ENCODE measurements at places on chromosomes 4 and X.

DNA sequence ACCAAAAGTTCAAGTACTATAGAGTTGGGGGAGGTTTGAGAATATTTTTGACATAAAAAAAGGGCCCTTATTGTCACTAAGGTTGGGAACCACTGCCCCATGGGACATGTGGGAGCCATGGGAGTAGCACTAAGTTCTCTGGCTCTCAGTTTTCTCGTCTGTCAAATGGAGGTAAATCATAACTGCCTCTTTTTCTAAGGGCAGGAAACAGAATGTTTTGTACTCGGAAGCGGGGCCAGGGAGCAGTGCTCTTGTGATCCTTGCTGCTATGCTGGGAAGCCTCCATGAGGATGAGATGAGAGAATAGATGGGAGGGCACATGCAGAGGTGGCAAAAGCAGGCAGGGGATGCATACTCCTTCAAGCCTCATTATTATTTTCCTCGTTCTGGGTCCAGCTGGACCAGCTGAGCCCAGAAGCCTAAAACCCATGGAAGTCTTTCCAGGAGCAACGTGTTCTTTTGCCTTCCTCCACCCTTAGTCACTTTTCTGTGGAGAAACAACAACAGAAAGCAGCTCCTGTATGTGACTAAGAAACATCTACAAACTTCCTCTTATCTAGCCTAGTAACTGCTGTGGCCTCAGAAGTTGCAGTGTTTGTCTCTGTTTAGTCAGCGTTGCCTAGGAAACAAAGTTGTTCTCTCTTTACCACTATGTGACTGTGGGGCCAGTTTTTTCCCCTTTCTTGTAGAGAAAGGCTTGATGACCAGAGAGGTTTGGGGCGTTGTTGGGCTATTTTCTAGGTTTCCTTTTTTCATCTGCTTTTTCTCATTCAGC is 64.8 kb downstream of the TSC22D3 start:
- DNase-seq: no peak

- no peak for DNase-seq
Observed at GRCh38 chr4:116736756-116737155, 348.6 kb downstream of the TRAM1L1 start.

DNA sequence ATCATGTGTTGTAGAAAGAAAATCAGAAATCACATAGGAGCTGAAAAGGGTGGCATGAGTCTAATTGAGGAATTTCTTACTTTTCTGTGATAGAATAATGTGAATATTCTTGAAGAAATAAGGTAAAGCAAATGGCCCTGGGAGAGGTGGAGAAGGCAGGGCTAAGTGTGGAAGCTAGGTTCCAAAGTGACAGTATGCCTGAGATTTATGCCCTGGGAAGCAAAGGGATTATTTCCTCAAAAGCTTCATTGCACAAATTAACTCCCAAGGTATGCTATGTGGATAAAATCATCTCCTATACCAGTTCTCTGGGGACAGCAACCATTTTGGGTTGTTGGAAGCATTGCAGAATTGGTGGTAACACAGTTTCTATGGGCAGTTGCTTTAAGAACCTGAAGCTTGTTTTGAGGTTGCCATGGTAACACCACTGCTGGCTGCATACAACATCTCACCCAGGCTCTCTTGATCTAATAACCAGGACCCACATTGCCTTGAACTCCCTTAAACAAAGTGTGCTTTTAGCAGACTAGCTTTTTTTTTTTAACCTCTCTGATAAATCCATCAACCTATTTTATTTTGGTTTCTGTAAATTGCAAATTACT is 21.0 kb downstream of the MAOA start:
- DNase-seq: no peak

DNA sequence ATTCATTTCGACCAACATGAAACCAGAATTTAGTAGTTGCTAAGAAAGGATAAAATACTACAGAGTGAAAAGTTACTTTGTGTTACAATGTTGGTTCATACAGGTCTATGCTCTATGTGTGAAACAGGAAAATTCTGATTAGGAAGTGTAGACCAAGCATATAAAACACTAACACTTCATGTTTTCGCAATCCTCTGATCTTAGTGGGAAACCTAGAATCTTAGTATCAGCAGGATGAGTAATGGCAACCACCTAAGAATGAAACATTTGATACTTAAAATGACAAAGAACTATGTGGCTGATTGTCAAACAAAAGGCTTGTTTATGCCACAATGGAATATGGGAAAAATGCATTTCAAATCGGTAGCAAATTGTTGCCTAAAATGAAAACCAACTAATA is 116.1 kb downstream of the AMMECR1 start:
- DNase-seq: no peak

Data from left colon (tissue), 2 donors.